Caki2 (cell line): ENCODE measurements at places on chromosomes 1 and 21.

DNA sequence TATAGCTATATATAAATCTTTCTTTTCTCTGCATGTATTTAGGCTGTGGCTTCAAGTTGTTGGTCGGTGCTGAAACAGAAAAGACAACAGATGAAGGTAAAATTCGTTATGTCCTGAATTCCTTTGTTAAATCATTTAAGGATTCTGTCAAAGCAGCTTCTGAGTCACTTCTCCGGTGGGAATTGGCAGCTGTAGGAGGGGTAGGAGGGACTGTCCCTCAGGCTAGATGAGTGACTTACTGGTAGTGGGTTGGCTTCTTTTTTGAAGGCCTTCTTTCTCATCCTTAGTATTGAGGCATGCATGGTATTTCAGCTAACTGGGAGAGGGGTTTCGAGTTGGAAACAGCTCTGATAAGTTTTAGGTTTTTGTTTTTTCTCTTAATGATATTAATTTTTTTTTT lies 22.1 kb upstream of the NEXN start:
- DNase-seq: no peak

GRCh38 chr1:50163680-50164079 lies 55.0 kb downstream of the ELAVL4 start:
- no peak for DNase-seq

DNA sequence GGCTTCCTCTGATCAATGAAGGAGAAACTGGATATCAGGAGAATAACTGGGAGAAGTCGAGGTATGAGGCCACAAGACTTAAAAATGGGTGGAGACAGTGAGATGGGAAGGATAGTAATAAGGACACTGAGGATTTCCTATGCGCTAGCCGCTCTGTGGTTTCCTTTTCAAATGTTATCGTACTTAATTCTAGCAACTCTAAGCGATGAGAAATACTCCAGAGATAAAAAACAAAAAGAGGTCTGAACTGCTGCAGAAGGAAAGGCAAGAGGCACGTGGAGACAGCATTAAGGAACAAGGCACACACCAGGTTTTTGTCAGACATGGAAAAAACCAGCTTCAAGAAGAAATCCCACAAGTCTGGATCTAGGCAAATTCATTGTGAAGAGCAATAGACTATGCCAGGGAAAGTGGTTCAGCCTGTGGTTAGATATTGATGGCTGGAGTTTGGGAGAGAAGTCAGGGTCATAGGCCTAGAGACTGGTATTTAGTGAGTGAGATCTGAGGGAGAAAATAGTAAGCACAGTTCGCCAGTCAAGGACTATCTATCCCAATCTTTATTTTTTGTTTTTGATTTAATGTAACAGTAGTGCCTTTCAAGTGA lies 5.3 kb downstream of the CLCA2 start:
- DNase-seq: no peak

GRCh38 chr1:212699625-212700222 lies at the start of gene BATF3:
Gene BATF3 (minus strand): TSS chr1:212699840. CDS start chr1:212699762, 78 bp downstream.
- DNase-seq: no peak
